ENCODE measurements at places on chromosomes 13 and 19.

DNA sequence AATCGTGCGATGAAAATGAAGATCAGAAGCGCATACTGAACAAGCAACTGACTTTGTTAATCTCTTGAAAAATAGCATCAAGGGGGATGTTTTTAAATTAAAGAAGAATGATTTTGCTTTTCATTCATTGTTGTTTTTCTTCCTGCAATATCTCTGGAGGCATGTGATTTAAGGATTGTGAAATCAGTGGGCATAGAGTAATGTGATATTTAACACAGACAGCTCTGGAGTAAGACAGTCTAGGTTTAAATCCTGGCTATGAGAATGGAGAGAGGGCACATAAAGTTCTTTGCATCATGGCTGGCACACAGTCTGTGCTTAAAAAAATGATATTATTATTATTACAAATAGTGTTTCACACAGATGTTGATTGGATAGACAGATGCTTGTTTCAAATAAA, 243.1 kb upstream of the NBEA start:
- no peak for DNase-seq

DNA sequence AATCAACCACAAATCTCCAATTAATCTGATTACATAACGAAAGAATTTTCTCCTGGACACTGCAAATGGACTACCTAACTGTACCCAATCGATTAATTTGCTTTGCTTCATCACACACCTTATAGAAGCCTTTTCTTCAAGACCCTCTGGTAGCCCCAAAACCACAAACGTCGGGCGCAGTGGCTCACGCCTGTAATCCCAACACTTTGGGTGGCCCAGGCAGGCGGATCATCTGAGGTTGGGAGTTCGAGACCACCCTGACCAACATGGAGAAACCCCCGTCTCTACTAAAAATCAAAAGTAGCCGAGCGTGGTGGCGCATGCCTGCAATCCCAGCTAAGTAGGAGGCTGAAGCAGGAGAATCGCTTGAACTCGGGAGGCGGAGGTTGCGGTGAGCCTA, 42.9 kb upstream of the ZNF429 start:
- no peak for DNase-seq

DNA sequence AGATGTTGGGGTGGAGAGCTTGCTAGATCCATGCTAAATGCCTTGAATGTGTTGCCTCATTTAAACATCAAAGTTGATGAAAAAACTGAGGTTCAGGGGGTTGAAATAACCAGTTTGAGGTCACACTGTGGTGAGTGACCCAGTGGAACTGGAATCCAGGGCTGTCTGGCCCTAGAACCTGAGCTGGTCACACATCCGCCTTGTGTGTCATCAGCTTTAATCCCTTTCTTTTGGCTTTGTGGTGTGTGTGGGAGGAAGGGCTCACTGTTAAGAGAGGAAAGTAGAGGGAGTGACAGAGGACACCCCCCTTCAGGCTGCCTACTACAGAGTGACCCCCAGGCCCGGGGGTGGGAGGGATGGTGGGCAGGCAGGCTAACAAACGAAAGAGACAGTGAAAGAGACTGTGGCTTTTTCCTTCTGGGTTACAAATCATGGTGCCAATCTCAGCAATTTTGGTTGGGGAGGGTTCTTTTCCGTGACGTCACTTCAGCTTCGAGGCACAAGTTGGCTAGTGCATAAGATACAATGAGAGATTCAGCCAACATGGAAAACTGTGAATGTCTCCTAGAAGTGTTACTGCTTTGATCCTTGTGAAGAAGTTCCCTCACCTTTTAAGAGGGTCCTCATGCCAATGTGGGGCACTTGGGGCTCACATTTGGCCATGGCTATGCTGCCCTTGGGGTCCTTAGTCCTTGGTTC, 164.9 kb downstream of the DLEU7 start:
- DNase-seq = no peak

- DNase-seq = no peak
These were observed 371.4 kb downstream of the KCNRG start for GRCh38 chr13:50386541-50387050.

GRCh38 chr13:96793404-96793755, 200.9 kb downstream of the OXGR1 start:
- no peak for DNase-seq

DNA sequence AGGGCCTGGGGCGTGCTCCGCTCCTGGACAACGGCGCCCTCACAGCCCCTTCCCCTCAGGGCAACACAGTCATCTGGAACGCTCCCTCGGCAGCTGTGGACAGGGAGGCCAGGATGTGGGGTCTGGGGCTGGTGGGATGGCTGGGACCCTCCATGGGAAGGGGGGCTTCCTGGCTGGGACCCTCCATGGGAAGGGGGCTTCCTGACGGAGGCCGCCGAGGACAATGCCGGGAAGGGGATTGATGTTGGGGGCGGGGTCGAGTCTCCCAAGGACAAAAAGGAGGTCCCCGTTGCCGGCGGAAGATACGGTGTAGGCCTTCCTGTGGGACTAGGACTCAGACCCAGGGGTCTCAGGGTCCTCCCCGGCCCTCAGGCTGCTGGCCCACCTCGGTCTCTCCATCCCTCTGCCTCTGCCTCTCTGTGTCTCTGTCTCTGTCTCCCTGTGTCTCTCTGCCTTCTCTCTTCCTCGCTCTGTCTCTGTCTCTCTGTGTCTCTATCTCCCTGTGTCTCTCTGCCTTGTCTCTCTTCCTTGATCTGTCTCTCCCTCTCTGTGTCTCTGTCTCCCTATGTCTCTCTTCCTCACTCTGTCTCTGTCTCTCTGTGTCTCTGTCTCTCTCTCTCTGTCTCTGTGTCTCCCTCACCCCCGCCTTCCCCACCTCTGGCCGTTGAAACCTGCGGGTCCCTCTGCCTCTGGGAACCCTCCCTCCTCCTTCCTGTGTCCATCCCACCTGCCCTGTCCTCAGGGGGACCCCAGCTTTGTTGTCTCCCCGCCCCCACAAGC, 2.7 kb upstream of the MADCAM1 start:
- DNase-seq = no peak

DNA sequence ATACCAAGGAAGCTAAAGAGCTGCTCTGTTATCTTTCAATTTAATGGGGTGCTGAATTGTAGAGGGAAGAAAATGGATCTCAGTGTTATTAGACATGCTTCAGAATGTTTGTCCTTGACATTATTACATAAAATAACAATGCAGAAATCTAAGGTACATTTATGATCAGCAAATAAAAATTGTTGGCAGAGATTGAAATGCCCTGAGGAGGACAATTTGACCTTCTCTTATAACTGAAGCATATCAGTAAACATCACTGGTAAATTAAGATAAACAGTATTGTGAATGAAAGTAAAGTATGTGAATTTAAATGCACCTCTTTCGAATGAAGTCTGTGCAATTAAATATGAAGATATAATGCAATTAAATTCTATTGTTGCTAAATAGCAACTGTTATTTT, 1362.1 kb upstream of the ATXN8OS start:
- DNase-seq = no peak

DNA sequence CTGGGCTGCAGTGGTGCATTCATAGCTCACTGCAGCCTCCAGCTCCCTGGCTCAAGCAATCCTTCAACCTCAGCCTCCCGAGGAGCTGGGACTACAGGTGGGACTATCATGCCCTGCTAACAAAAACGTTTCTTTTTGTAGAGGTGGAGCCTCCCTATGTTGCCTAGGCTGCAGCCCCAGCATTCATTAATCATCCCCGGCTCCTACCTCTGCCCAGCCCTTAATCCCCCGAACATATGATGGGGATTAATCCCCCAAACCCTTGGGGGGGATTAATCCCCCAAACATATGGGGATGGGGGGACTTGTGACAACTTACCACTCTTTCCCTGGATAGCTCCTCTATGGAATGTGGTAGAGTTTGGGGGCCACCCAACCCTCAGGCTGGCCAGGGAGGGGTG, 45.9 kb downstream of the SUGP2 start:
- no peak for DNase-seq
